A549 treated with ZK216348 at 1 μM for 4 hours (cell line): ENCODE measurements at places on chromosomes 12 and 14. TPM values are rescaled to one million over a fixed set of nuclear protein-coding genes. Genes with fewer than 3 reads are reported as not detected.

Gene MYO1H
- total RNA-seq = not detected in 5 replicates

Gene GRIP1
- total RNA-seq = 1.4 to 6.6 TPM (median 4.4 TPM) in 5 replicates

Gene RGS6
- total RNA-seq = 0.05 TPM in 1 of 5 replicates, not detected in the others

Gene LRRK2
- 1.2 to 2.4 TPM (median 1.6 TPM) in 5 replicates for total RNA-seq

Gene AQP5
- total RNA-seq = 0.09 TPM in 1 of 5 replicates, not detected in the others

Gene P2RX2
- total RNA-seq = not detected in 5 replicates
